ENCODE measurements at places on chromosomes 5 and 9.
A peak's percentile ranks its signal among the peaks of the same experiment; 100 is the strongest.

GRCh38 chr9:70367305-70367930, 47.0 kb downstream of the KLF9 start:
- no peak for DNase-seq

GRCh38 chr9:37916471-37917312, 12.8 kb upstream of the SLC25A51 start:
- DNase-seq, result no peak

DNA sequence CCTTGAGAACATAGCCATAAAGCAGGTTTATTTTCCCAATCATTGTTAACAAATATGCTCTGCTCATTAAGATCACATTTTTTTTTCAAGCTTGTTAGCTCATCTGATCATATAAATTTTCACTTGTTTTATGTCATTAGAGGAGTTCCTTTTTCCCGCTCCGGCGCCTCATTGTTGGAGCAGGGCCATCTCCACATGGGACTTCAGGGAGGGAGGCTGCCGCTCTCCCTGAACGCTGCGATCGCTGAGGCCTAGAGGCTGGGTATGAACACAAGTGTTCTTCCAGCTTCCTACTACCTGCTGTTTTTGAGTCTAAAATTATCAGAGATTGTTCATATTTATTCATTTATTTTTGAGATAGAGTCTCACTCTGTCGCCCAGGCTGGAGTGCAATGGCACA, 246.9 kb downstream of the MPDZ start:
- DNase-seq, result no peak

DNA sequence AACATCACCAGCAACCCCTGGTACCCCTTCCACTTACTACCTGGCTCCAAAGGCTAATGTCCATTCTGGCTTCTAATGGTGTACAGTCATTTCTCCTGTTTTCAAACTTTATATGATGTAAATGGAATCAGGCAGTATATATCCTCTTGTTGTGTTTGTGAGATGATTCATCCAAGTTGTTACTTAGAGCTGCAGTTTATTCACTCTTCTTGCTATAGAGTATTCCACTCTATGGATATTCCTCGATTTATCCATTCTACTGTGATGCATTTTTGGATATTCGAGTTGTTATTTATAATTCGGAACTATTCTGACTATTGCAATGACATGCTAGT, 32.4 kb downstream of the IRF1 start:
- DNase-seq, result no peak

GRCh38 chr5:77630114-77630680, 8.3 kb downstream of the OTP start:
- peak; percentile 96 for DNase-seq

DNA sequence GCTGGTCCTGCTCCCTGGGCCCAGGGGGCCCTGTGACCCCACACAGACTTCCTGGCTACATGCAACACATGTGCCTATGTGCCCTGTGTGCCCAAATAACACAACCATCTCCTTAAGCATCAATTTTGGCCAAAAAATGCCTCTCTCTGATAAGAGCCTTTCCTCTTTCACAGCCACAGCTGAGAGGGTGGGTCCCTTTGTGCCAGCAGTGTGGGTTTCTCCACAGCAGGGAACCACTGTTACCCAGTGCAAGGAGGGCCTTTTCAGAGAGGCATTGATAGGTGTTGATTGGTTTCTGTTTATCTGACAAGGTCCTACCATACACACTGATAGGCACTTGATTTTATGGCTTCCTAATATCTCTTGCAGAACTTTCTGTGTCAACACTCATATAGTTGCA, 42.7 kb downstream of the SYK start:
- no peak for DNase-seq

GRCh38 chr5:124860291-124860655, 113.8 kb upstream of the ZNF608 start:
- DNase-seq, result no peak

DNA sequence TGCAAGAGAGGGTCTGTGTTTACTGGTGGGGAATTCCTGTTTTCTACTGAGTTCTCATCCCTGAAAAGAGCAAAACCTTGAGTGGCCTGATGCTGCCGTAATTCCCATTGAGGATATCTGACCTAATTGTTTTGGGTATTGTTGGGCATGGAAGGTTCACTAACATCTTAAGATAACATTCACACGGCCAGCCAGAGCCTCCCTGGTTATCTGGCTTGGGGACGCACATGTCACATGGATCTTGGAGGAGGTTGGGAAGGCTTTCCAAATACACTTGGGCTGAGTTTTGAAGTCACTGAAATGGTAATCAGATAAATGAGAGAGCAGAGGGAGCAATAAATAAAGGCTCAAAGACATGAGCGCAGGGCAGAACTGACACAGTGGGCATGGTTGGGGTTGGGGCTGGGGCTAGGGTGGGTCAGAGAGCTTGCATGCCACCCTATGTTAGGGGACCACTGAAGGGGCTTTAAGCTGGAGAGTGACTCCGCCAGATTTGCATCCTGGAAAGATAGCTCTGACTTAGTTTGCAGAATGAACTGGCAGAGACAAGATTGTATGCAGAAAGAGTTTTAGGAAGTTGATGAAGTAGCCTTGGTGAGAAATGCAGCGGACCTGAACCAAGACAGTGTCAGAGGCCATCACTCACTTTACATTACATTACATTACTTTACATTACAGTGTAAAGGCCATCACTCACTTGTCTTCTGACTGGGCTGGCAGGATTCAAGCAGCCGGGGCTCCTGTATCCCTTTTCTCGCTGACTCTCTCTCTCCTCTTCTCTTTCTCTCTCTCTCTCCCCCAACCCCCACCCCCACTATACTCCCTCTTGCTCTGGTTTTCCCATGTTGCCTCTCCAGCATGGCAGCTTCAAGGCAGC, 24.2 kb downstream of the SLC1A1 start:
- peak; percentile 22 for DNase-seq

GRCh38 chr5:51987669-51988209, 604.5 kb downstream of the ISL1 start:
- DNase-seq, result no peak

- DNase-seq, result no peak
Observed at GRCh38 chr9:135617991-135618411, 21.3 kb downstream of the GLT6D1 start.

DNA sequence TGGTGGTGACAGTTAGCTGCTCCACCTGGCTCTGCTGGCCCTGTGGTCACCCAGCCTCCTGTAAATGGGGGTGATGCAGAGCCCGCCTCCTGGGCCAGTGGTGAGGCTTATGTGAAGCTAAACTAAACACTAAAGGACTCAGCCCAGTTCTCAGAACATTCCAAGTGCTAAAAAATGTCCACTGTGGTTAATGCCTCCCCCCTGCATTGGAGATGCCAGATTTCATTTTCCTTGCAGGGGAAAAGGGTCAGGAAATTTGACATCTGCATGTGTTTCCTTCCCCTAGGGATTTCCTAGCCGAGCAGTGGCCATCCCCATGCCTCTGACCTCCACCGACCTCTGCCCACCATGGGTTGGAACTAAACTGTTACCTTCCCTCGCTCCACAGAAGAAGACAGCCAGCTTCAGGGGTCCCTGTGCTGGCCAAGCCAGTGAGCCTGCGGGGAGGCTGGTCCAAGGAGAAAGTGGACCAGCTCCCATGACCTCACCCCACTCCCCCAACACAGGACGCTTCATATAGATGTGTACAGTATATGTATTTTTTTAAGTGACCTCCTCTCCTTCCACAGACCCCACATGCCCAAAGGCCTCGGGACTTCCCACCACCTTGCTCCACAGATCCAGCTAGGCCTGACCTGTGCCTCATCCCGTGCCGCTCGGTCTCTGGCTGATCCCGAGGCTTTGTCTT, 13.0 kb downstream of the CD74 start:
- peak; percentile 70 for DNase-seq

- peak; percentile 28 for DNase-seq
Observed at GRCh38 chr5:76691467-76692273, 24.3 kb upstream of the F2R start.

DNA sequence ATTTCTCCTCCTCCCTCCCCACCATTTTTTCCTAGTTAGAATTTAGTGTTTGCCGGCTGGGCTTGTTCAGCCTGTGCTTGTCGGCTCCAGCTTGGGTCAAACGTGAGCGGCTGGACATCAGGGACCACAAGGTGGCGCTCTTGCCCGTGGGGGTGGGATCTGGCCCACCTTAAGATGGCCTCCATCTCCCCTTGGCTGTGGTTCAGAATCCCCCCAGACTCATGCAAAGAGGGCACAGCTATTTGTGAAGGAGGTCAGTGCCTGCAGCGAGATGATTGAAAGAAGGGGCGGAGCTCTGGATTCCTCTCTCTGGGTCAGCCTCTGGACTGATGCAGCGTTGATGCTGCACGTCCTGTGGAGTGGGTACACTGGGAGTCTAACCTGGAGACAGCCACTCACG, 283.3 kb upstream of the TUT7 start:
- peak; percentile 19 for DNase-seq

DNA sequence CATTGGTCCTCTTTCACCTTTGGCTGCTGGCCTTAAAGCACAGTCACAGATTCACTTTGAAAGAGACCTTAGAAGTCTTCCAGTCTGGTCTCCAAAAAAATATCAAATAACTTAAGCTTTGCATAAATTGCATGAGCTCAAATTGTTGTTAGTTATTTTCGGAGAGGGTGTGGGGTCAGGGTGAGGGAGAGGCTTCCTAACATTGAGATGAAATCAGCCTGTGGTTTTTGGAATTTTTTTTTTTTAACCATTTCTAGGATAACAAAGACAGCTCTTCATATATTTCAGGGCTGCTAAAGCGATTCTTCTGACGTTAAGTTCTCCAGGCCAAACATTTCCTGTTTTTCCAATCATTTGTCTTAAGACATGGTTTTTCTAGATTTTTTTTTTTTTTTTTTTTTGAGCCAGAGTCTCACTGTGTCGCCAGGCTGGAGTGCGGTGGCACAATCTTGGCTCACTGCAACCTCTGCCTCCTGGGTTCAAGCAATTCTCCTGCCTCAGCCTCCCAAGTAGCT, 4.5 kb downstream of the OCLN start:
- DNase-seq, result no peak

DNA sequence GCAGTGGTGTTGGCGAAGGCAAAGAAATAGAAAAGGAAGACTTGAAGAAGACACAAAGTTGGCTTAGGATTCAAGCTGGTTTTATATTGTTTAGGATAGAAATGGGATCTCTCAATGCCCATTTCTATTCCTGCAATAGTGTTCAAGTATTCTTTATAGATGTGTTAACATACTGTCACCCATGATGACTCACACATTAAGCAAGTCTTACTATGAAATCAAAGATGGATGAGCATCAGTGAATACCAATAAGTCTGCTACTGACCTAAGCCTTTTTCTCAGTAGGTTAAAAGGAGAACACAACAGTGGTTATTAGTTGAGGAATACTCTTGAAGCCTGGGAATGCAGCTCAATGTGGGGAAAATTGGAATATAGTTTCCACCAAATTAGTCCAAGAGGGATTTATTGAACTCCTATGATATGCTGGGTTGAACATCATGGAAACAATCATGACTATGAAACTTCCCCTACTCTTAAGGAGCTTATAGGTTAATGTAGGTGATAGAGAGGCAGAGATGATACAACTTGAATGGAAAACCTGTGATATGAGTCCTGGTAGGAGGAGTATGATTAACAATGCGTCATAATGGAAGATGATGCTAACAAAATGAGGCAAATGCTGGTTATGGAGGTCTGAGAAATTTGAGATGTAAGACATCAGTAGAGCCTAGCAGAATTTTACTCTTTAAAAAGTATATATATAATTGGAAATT, 417.1 kb upstream of the DAP start:
- DNase-seq, result no peak

DNA sequence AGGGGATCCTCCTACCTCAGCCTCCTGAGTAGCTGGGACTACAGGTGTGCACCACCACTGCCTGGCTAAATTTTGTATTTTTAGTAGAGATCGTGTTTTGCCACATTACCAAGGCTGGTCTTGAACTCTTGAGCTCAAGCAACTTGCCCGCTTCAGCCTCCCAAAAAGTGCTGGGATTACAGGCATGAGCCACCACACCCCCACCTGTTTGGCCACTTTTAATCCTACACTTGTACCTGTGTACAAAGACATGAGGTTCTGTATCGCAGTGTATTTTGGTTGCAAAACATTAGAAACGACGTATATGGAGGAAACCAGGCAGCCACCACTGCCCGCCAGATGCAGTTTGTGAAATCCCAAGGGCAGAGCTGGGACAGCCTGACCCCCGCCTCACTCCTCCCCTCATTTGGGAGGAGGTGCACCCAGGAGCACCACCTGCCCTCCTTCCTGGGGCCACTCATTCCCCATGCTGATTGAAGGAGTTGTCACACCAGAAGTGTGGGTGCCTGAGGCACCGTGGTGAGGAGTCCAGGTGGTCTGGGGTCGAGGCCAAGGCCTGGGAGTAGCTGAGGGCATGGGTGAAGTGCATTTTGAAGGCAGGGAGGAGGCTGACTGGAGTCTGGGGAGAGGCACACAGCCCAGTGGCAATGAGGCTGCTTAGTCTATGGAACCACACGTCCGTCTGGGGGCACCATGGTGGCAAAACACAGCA, 39.3 kb upstream of the OLFM1 start:
- DNase-seq, result no peak

GRCh38 chr5:62326702-62327101, 20.7 kb downstream of the KIF2A start:
- no peak for DNase-seq

GRCh38 chr5:125148076-125148475, 401.6 kb upstream of the ZNF608 start:
- DNase-seq, result no peak

GRCh38 chr5:78627766-78628165, 20.8 kb downstream of the LHFPL2 start:
- no peak for DNase-seq

- no peak for DNase-seq
Observed at GRCh38 chr5:156834916-156835315, 15.2 kb upstream of the PPP1R2B start.

DNA sequence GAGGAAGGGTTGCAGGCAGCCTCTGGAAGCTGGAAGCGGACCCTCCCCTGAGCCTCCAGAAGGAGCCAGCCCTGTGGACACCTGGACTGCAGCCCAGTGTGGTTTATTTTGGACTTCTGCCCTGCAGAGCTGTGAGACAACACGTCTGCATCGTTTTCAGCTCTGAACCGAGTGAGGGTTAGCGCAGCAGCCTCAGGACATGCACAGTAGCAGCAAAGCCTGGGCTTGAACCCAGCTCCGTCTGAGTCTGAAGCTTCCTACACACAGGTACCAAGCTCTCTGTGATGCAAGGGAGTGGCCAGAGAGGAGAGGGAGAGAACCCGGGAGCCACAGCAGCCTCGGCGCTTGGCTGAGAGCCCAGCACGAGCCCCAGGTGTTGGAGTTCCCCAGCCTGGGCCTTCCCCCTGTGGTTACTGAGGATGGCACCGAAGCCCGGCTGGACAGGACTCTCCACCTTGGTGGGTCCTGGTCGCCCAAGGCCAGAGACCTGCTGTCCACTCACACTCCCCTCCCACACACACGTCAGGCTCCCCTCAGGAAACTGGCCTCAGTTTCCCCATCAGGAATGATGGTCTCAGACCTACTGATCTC, 128.2 kb downstream of the OLFM1 start:
- DNase-seq, result peak; percentile 8

DNA sequence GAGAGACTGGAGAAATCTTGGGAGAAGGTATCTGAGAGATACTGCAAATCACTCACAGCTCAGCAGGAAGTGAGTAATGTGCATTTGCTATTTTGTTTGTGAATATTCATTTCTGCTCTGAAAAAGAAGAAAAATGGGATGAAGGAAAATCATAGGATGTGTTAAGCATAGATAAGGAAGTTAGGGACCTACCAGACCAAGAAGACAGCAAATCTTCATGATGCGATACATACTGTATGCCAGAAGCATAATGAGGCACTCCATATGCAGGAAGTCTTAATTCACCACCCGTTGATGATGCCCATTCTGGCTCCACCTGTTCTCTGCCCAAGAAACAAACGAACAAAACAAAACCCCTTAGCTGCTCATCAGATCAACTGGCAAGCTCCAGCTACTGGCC, 6.1 kb upstream of the DAPK1 start:
- no peak for DNase-seq

GRCh38 chr9:122463828-122464632, 13.7 kb downstream of the OR1J1 start:
- peak; percentile 63 for DNase-seq

Data from GM12865 (cell line).